ENCODE measurements at places on chromosomes 2 and 18. TPM values are rescaled to one million over a fixed set of nuclear protein-coding genes. Genes with fewer than 3 reads are reported as not detected.

SPHKAP gene
- total RNA-seq, result not detected

VAPA gene
- 137 TPM for total RNA-seq

SLC8A1 gene
- total RNA-seq, result 10.6 TPM

FAM110C gene
- 6.1 TPM for total RNA-seq

EMILIN2 gene
- total RNA-seq, result 13.2 TPM

COL4A3 gene
- under 0.01 TPM for total RNA-seq

- DNase-seq, result no peak
Measured at GRCh38 chr2:205730191-205730590, 47.9 kb downstream of the NRP2 start.

- DNase-seq, result no peak
Measured at GRCh38 chr2:134791616-134792015, 46.8 kb upstream of the ACMSD start.

GRCh38 chr2:216083464-216084281, 2.0 kb downstream of the TMEM169 start:
- DNase-seq, result peak; percentile 84

GRCh38 chr2:9867881-9868280, 24.6 kb downstream of the TAF1B start:
- no peak for DNase-seq

GRCh38 chr2:67650291-67651133, 253.4 kb downstream of the ETAA1 start:
- peak; percentile 76 for DNase-seq

DNA sequence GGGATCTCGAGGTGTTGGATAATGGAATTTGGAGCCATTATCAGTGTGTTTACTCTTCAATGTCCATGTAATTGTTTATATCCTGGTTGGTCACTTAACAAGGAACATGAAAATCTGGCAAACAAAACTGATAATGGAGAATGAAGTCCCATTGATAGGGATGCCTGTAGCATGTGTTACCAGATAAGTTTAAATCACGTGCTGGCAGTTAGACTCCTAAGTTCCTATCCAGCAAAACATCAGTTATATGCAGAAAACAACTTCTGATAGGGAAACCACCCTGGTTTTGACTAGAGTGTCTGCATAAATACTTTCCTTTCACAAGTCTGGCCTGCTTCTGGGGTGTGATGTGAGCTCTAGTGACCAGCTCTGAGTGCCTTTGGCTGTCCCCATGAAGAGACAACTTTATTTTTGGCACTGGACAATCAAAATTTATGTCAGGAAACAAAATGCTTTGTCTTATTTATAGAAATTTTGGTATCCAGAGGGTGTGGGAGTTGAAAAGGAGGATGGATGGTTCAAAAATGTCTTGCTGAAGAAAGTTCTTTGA, 82.0 kb downstream of the FHOD3 start:
- DNase-seq, result no peak

All from epithelial cell of proximal tubule (primary cell).